ENCODE measurements at places on chromosomes 3 and 15. TPM values are rescaled to one million over a fixed set of nuclear protein-coding genes. Genes with fewer than 3 reads are reported as not detected.

Gene NR2F2
- total RNA-seq, result 35.0 TPM

Gene PATL2
- total RNA-seq, result 2.6 TPM

Gene NAALADL2
- total RNA-seq, result 8.5 TPM

Gene STRA6
- total RNA-seq, result not detected

Gene CCNB2
- total RNA-seq, result 64.0 TPM

Gene NTRK3
- total RNA-seq, result 1.5 TPM

Gene CPNE4
- total RNA-seq, result not detected

Data from colonic mucosa (tissue), 4 donors.